T-helper 2 cell (primary cell): ENCODE measurements at places on chromosomes 3 and 15.

- no peak for DNase-seq
Observed at GRCh38 chr3:10907262-10907661, 85.3 kb upstream of the SLC6A1 start.

GRCh38 chr3:71565976-71566375, 17.6 kb downstream of the FOXP1 start:
- no peak for DNase-seq

GRCh38 chr3:140284372-140284771, 349.4 kb downstream of the CLSTN2 start:
- DNase-seq: no peak

GRCh38 chr3:46874430-46874829, 3.1 kb upstream of the PTH1R start:
- DNase-seq: no peak

DNA sequence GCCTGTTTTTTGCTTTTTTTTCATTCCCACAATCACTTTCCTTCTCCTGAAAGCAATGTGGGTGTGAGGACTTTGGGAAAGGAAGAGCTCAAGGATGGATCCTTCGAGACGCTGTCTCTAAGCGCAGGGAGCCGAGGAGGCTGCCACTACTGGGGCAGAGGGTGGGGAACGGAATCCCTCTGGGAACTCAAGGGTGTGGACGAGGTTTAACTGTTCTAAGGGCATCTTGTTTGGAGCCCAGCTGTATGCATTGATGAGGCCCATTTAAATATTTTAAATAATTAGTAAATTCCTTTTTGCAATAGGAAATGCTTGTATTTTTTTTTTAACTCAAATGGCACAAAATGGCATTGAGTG, 124.4 kb upstream of the MEF2A start:
- DNase-seq: no peak

DNA sequence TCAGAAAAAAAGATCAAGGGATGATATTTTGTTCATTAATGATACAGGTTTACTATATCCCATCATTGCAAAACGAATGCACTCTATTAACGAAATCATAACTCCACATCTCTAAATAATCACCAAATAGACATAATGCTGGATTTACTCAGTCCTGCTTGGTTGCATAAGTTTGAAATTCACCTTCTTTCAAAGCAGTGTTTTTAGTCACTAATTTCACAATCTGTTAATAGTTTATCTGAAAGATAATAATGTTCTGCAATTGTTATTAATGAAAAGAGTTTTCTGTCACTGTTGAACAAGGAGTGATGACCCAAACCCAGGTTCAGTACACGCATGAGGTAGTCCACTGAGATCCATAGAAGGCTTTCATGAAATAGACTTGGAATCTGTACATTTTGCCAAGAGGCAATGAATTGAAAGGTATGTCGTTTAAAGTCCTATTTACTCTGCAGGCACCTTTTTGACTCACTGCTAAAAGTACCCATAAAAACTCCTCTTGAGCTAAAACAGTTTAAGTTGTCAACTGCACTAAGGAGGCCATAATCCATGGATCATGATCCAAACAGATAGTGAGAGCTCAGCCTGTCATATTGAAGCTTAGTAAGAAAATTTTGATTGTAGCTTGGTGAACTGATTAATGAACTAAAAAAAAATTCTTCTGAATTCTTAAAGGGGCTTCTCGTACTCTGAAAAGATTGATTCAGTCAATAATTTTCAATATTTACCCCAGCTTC, 75.6 kb upstream of the MBNL1 start:
- no peak for DNase-seq

GRCh38 chr3:53597136-53597915, 102.9 kb downstream of the CACNA1D start:
- DNase-seq: no peak

GRCh38 chr3:186219211-186219638, 110.3 kb upstream of the ETV5 start:
- DNase-seq: no peak

DNA sequence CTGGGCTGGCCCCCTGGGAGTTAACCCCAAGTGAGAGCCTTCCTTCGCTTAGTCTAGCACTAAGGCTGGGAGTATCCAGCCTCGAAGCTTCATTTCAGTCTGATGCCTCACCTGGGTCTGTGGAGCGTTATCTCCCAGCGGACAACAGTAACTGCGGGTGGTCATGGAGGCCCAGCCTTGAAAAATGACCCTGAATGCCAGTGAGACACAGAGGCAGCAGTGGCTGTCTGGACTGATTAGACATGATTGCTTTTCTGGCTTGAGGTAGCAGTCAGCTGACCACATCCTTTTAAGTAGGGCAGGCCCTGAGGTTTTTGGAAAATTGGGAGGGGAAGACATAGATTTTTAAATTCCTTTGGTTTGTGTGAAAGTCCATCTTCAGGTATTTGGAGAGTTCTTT, 28.2 kb upstream of the TRIM59 start:
- DNase-seq: no peak

GRCh38 chr3:64861684-64862083, 173.9 kb upstream of the ADAMTS9 start:
- no peak for DNase-seq

DNA sequence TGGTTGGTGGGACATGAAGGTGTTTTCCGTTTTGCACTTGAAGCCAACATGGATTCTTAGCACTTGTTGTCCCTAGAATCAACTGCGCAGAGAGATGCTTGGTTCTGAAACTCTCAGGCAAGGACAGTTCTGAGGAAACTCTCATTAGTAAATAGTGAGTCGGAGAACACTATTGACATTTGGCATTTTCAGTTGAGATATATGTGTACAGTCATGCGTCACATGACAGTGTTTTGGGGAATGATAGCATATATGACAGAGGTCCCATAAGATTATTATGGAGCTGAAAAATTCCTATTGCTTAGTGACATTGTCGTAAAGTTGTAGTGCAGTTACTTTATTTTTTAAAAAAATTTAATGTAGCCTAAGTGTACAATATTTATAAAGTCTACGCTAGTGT, 5.8 kb downstream of the APBA2 start:
- no peak for DNase-seq

DNA sequence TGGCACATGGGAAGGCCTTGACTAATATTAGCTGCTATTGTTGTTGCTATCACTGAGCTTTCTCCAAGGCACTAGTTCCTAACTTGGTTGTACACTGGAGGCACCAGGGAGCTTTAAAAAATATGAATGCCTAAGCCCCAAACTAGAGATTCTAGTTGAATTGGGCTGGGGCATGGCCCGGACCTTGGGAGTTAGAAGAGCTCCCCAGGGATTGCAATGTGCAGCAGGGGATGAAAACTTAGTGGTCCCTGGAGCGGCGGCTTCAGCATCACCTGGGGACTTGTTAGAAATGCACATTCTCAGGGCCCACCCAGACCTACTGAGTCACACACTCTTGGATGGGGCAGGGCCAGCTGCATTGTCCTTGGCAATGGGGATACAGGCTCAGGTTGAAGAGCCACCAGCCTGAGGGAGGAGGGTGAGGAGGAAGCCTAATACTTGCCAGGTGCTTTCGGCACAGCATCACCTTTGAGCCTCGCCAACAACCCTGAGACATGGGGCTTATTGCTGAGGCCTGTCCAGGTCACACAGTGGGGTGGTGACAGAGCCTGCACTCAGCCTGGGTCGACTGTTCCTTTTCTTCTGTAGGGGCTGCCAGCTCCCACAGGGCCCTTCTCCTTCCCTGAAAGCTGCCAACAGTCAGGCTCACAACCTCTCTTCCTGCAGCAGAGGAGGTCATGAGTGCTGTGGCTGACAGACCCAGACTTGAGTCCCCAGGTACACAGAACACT, 84.5 kb downstream of the ATP2B2 start:
- DNase-seq: no peak

- DNase-seq: no peak
Observed at GRCh38 chr3:69282181-69282580, 103.7 kb downstream of the FRMD4B start.

DNA sequence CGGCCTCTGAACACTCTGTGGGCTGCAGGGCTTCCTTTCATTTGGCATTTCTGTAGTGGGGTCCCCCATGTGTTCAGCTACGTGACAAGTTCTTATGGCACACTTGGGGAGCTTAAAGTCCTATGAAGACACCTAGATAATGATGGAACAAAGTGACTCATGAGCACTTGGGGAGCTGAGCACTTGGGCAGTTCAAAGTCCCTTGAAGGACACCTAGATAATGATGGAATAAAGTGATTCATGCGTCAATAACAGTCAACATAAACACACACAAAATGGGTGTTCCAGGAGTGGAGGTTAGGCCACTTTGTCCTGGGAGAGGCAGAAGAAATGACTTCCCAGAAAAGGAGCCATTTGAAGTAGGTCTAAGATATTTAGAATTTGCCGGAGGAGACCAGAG, 66.6 kb downstream of the LDHAL6B start:
- DNase-seq: no peak

- no peak for DNase-seq
Observed at GRCh38 chr3:194472290-194472920, 14.4 kb downstream of the ATP13A3 start.

DNA sequence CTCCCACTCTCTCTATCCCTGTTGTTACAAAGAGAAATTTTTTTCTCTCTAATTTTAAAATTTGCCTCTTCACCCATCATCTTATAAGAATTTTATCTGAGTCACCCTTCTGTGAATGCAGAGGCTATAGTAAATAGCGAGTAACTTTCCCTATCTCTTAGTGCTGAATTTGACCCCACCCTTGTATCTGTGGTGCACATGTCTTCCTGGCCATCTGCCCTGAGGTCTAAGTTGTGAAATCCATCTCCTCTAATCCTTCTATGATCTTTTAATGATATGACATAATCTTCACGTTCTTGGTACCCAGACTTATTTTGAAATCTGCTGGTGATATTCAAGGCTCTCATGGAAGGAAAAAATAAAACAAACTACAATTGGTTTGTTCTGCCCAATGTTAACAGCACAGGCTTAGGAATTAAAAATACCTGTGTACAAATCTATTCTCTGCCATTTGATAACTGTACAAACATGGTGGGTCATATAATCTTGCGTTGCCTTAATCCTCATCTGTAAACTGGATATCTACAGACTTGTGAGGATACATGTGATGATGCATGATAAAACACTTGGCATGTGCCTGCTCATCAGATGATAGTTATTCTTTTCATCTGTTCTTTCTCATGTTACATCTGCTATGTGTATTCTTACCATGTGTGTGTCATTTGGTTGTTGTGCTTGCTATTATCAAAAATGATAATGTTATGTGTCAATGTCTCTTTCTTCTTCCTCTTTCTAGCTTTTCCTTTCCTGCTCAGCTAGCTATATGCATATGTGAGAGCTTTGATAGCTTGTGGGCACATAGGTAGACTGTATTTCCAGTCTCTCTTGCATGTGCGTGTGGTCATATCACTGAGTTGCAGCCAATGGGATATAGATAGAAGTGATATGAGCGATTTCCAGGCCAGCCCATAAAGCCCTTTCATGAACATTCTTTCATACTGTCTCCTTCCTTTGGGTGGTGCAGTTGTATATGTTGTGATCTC, 13.7 kb upstream of the CCR3 start:
- DNase-seq: no peak

GRCh38 chr3:69088063-69088462, 3.3 kb downstream of the ARL6IP5 start:
- peak; percentile 52 for DNase-seq

DNA sequence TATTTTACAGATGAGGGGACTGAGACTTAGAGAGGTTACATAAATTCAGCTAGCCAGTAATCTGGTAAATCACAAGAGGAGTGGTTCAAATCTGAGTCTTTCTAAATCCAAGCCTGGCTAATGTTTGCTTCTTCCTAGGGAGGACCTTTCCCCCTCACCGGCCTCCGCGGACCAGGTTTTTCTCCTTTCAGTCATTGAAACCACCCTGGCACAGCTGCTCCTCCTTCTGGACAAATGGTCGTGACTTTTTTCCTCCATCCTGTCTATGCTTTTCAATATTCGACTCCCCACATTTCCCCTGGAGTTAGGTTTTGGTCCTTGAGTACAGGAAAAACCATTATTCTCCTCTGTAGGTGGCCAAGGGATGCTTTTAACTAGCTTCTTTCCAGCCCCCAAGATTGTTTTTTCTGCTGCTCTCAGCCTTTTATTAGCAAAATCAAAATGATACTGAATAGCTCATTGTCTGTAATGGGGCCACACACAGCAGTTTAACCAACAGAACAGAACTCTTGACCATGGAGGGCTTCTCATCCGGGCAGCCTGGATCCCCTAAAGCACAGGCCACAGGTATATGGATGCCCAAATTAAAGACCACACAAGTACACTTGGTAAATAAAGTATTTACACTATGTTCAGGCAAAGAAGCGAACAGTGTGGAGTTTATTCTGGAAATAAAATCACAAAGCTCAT, 85.9 kb upstream of the KLHL25 start:
- no peak for DNase-seq

- no peak for DNase-seq
Observed at GRCh38 chr3:183182073-183182472, 19.5 kb upstream of the LAMP3 start.

DNA sequence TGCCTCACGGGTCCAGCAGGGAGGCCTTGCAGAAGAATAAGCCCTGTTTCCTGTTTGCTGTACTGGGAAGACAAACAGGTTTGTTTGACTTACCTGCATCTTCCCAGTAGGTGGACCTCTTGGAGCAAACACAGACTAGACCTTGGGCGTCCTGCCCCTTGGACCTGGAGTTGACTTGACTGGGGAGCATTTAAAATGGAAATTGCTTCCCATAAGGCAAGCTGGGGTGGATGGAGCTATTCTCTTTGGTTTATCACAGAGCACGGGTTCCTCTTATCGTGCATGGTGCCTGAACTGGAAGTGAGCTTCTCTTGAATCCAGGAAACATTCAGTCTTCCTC, 151.4 kb downstream of the RPLP1 start:
- no peak for DNase-seq

- no peak for DNase-seq
Observed at GRCh38 chr3:36908647-36909180, 36.1 kb downstream of the TRANK1 start.

DNA sequence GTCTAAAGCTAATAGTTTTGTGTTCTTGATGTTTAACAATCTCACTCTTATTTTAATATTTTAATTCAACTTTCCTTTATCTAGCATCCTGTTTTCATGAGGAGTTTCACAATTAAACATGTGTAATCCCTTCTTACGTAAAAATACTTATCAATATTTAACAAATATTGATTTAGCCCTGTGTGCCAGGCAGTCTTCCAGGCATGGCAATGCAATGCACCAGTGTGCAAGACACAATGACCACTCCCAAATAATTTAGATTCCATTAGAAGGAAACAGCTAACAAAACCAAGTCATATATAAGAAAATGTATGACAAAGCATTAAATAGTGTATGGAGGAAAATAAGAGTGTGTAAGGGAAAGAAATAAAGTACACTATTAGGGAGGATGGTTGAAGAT, 627.1 kb upstream of the ARPP21 start:
- DNase-seq: no peak

- DNase-seq: peak; percentile 27
Observed at GRCh38 chr3:58824285-58824684, 157.7 kb upstream of the FAM3D start.

- no peak for DNase-seq
Observed at GRCh38 chr3:79421273-79421672, 346.5 kb downstream of the ROBO1 start.

DNA sequence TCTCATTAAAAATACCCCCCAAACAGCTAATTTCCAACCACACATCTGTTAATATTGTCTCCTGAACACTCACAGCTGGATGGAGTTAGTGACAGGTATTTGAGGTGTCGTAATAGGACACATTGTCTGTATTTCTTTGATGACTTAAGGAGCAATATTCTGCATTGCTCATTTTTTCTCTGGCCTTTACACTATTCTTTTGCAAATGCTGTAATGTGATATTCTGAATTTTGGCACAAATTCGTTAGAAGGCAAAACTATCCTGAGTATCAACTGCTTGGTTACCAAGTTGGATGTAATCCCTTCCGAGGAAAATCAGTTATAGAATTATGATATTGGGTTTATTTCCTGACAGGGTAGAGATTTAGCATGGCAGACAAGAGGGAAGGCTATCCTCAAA, 1030.2 kb downstream of the MCTP2 start:
- no peak for DNase-seq
